ENCODE measurements at places on chromosomes 16 and 17. TPM values are rescaled to one million over a fixed set of nuclear protein-coding genes. Genes with fewer than 3 reads are reported as not detected.

DNA sequence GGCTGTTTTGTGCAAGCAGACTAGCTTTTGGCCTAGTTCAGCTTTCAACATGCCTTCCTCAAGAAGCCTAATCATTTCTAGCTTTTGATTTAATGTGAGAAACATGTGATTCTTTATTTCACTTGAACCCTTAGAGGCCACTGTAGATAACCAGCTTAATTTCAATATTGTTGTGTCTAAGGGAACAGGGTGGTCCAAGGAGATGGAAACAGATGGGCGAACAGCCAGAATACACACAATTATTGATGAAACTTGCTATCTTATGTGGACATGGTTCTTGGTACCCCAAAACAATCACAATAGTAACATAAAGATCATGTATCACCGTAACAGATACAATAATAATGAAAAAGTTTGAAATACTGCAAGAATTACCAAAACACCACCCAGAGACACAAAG lies 4.8 kb downstream of the NPRL3 start:
- no peak for DNase-seq

DNA sequence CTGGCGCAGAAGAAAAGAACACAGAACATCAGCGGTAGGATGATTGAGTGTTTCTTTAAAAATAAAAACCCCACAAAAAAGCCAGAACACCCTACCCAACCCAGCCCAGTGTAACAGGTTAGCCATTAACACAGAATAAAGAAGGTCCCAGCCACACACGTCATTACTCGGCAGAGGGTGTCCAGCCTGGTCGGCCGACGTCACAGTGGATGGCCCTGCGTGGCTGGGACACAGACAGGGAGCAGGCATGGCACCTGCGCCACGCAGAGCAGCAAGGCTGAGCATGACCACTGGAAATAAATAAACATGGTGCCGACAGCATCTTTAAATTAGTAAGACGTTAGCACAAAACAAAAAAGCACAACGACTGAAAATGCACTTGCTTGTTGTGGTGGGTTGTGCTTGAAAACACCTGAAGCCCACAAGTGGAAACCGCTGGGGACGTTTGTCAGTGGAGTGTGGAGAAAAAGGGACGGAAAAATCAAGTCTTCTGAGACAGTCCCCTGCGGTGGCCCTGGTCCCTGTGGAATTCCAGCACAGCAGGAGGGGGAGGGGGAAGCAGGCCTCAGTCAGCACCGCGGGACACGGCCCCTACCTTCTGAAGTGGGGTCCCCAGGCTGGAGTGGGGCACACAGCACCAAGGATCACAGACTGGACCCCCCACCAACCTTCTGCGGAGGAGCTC lies 39.2 kb downstream of the SLC7A5 start:
- no peak for DNase-seq

DNA sequence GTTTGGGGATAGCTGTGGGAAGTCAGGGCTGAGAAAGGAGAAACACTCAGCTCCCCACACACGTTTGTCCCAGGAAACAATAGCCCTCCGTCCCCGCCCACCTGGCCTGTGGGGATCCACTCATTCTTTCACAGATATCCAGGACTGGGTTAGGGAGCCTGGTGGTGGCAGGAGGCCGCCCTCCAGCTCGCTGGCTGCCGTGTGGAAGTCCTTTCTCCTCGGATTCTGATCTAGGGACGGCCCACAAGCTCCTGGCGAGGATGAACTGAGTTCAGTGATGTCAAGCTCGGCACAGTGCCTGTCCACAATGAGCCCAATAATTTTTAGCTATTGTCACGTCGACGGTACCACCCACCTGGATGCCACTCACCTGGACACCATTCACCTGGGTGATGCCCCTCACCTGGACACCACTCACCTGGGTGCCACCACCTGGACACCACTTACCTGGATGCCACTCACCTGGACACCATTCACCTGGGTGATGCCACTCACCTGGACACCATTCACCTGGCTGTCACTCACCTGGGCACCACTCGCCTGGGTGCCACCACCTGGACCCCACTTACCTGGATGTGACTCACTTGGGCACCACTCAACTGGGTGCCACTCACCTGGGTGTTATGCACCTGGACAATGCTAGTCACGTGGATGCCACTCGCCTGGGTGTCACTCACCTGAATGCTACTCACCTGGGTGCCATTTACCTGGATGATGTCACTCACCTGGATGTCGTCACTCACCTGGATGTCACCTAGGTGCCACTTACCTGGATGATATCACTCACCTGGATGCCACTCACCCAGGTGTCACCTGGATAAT lies 172.5 kb upstream of the FOXF1 start:
- DNase-seq = no peak

- no peak for DNase-seq
Measured at GRCh38 chr16:5056352-5056751, 9.4 kb downstream of the C16orf89 start.

DNA sequence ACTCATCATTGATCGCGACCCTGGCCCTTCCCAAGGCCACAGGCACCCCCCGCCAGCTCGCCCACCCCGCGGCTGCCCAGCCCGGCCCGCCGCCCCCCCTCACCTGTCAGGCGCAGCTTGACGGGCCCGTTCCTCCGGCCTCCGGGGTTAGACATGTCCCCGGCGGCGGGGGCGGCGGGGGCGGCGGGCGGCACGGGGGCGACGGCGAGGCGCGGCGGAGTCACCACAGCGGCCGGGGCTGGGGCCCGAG lies 456 bp downstream of the SMURF2 start:
- no peak for DNase-seq

- DNase-seq = peak; percentile 86
Measured at GRCh38 chr16:29029168-29029994, 44.5 kb downstream of the LAT start.

- no peak for DNase-seq
Measured at GRCh38 chr16:62963846-62964245, 927.6 kb upstream of the CDH8 start.

- DNase-seq = peak; percentile 20
Measured at GRCh38 chr17:31074772-31075555, 19.8 kb upstream of the NF1 start.

GRCh38 chr17:34095106-34095505 lies 160.0 kb upstream of the CCL2 start:
- no peak for DNase-seq

- DNase-seq = no peak
Measured at GRCh38 chr17:46143827-46144236, 49.4 kb downstream of the KANSL1 start.

DNA sequence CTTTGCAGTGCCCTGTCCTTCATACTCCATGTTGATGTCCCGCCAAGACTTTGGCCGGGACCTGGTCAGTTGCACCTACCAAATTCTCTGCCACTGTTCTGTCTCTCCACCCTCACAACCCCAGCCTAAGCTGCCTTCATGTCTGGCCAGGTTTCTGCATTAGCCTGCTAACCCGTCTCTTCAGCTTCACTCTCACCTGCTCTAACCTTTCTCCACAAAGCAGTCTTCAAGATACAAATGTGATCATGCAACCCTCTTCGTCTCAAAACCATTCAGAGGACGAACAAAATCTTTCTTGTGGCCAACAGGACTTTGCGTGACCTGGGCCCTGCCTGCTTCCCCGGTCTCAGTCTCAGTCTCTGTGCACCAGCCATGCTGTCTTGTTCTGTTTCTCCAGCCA lies 148.2 kb downstream of the WSCD1 start:
- DNase-seq = no peak

DNA sequence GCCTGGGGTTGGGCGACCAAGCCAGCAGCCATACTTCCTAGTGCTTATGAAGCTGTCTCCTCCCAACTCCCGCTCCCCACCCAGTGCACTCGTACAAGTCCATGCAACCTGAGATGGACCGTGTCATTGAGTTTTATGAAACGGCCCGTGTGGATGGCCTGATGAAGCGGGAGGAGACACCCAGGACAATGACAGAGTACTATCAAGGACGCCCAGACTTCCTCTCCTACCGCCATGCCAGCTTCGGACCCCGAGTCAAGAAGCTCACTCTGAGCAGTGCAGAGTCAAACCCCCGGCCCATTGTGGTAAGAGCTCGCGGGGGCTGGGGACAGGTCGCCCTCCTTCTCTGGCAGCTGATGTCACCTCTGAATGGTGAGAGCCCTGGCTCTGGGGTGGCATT lies 11.0 kb upstream of the KATNB1 start:
- DNase-seq = no peak

- no peak for DNase-seq
Measured at GRCh38 chr17:38417210-38417951, 10.9 kb upstream of the ARHGAP23 start.

DNA sequence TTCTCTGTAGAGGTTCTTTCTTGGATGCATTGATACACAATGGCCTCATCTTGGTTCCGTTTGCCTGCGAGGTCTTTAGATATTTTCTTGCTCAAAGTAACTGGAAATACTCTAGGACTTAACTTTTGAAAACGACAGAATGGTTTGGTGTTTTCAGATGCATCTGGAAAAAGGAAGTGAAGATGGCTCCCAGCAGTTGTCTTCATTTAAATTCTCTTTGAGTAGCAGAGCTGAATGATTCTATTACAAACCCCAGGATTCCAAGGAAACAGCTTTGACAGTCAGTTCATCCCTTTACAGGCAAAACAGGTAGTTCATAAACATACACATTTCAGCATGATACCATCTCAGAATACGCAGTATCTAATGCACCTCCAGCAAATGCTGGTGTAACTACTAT lies 54.8 kb downstream of the PSMD12 start:
- DNase-seq = no peak

DNA sequence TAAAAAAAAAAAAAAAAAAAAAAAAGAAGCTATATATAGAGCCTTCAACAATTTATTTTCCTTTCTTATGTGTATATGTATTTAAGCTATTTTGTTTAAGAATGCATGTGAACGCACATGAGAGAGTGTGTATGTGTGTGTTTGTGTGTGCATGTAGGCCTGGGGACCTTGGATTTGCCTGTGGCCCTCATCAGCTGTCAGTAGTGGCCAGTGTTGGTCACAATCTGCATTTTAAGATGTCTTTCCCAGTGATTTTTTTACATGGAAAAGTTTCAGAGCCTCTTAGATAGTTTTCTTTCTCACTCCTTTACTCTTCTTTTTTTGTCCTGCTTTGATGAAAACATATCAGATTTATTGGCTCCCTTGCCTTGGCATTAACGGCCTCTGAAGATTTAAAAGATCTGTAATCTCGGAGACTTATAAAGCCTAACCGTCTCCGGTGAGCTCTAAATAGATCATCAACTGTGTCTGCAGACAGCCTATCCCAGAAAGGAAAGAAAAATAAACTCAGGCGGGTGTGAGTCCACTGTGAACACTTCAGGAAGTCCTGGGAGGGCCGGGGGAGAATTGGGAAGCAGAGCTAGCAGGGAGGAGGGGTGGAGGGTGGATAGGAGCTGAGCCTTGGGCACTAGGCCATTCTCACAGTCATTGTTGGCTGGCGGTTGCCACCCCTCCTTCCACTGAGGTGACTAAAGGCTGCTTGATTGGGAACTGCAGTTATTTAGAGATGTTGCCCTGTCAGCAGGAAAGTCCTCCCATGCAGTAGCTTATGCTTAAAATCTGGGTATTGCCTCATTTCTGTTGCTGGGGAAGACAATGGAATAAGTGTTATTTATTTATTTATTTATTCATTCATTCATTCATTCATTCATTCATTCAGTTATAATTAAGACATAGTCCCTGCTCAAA lies 86.8 kb downstream of the WWP2 start:
- DNase-seq = peak; percentile 66

DNA sequence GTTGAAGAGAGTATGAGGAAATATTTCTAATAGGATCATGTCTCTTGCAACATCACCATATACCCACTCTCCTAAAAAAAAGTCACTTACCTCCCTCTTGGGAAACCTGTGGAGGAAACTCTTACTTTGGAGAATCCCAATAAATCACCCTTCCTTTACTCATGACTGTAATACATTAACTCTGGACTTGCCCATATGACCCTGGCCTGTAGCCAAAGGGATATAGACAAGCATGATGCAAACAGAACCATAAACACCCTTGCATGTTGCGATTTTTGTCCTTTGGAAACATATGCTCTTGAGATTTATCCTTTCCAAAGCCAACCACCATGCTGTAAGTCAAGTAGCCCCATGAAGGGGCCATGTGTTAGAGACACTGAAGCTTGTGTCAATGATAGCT lies 19.5 kb downstream of the CDH11 start:
- DNase-seq = peak; percentile 62

DNA sequence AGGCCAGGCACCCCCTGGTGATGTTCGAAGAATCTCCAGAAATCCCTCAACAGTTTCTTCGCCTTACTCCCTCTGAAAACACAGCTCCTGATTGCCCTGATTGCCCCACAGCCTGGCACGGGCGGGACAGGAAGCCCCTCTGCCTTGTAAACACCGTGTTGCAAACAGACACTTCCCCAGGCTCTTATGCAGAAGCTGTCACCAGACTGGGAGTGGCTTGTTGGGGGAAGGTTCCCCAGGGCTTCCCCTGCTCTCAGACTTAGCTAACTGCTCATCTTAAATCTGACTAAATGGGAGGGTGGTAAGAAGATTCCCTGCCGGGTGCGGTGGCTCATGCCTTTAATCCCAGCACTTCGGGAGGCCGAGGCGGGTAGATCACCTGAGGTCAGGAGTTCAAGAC lies 11.2 kb downstream of the PIK3R5 start:
- DNase-seq = no peak

- DNase-seq = no peak
Measured at GRCh38 chr17:59716427-59716826, 9.0 kb downstream of the VMP1 start.

- DNase-seq = no peak
Measured at GRCh38 chr17:13558588-13558987, 43.1 kb downstream of the HS3ST3A1 start.

GRCh38 chr16:2663553-2664546 lies 18.5 kb upstream of the KCTD5 start:
- peak; percentile 97 for DNase-seq

- DNase-seq = no peak
Measured at GRCh38 chr16:85430523-85431421, 182.3 kb upstream of the GSE1 start.

GRCh38 chr17:43467981-43468581 lies 15.7 kb upstream of the DHX8 start:
- peak; percentile 74 for DNase-seq

DNA sequence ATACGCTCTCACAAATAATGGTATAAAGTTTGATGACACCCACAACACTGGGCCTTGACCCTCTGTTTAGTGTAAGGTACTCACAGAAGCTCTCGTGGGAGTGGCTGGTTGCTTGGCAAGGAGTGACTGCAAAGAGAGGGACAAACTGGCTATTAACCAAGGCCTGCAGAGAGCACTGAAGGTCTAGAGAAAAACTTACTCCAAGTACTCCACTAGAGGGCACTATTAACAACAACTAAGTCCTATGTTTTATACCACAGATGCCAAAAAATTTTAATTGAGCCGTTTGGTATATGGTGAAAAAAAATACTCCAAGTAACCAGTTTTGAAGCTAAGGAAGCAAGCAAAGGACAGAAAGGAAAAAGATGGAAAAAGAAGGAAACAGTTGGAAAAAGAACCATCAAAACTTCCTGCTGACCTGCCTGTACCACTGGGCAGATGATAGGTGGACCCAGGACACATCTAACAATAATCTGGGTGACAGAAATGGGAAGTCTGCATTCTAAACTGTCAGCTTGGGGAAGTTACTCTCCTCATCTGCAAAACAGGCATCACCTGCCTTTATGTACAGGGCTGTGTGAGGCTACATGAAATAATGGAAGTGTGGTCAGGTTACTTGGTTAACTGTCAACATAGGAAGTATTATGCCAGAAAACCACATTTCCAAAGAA lies 23.2 kb downstream of the DYNC1LI2 start:
- DNase-seq = peak; percentile 65

GRCh38 chr16:30095166-30096078 lies 591 bp downstream of the YPEL3 start:
- no peak for DNase-seq

Gene TPSD1
- not detected for total RNA-seq

Gene SLC22A31
- total RNA-seq = not detected

Gene GPR139
- not detected for total RNA-seq

Gene RPL38
- 649 TPM for total RNA-seq

Gene CHST4
- total RNA-seq = not detected

Gene NHLRC4
- total RNA-seq = 3.2 TPM

Gene SLC9A5
- 1.9 TPM for total RNA-seq

Gene TEFM
- total RNA-seq = 9.7 TPM

Data from fibroblast of villous mesenchyme (primary cell).